ENCODE measurements at places on chromosomes 7 and 10. TPM values are rescaled to one million over a fixed set of nuclear protein-coding genes. Genes with fewer than 3 reads are reported as not detected.

GRCh38 chr10:7527468-7527867 lies 116.6 kb upstream of the SFMBT2 start:
- DNase-seq, result no peak
- H3K27me3 ChIP-seq, result peaks cover 20% of the 10 kb centered on the region
- H3K4me3 ChIP-seq, result no peak overlapping the region
- peaks cover 15% of the 10 kb centered on the region for H3K4me1 ChIP-seq
- H3K36me3 ChIP-seq, result no peaks in the 10 kb centered on the region

FAM25C gene
- not detected for total RNA-seq

THSD7A gene
- total RNA-seq, result not detected

OR2A1 gene
- total RNA-seq, result not detected

GRCh38 chr7:76211216-76211615 lies 9.5 kb downstream of the SRRM3 start:
- DNase-seq, result no peak
- H3K4me1 ChIP-seq, result no peaks in the 10 kb centered on the region
- no peak overlapping the region for H3K27ac ChIP-seq
- H3K4me3 ChIP-seq, result no peak overlapping the region
- no peaks in the 10 kb centered on the region for H3K36me3 ChIP-seq
- H3K27me3 ChIP-seq, result peaks cover 7% of the 10 kb centered on the region

DNA sequence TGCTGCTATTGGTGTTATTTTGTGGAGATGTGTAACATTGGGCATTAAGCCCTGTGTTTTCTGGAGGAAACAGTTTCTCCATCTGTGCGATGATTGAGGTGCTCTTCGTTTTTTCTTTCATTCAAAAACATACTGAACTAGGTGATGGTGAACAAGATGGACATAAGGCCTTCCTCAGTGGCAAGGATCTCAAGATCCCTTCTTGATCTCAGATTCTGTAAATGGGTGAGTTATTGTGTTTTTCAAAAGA lies 759 bp upstream of the ELAPOR2 start:
- no peak overlapping the region for H3K27ac ChIP-seq
- H3K27me3 ChIP-seq, result peaks cover 17% of the 10 kb centered on the region
- H3K36me3 ChIP-seq, result no peaks in the 10 kb centered on the region
- H3K4me1 ChIP-seq, result peaks cover 8% of the 10 kb centered on the region
- no peak for DNase-seq

APBB1IP gene
- total RNA-seq, result 43.6 TPM

BHLHA15 gene
- 0.57 TPM for total RNA-seq

GRCh38 chr10:81177651-81178244 lies 640.0 kb downstream of the SH2D4B start:
- no peaks in the 10 kb centered on the region for H3K36me3 ChIP-seq
- H3K4me3 ChIP-seq, result no peak overlapping the region
- no peaks in the 10 kb centered on the region for H3K27me3 ChIP-seq

DNA sequence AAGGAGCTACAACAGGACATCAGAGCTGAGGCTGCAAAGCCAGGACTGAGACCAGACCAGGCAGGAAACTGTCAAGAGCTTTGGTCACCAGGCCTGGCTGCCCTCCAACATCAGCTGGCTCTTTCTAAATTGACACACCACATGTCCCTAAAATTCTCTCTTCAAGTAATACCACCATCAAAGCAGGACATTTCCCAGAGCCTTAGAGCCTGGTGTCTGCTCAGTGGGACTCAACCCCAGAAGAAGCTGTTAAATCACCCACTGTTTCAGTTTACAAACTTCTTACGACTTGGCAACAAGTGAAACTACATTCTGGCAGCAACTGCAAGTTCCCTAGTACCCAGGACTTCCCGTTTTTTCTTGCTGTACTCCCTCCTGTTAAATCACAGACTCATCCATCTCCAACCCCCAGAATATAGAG lies 3.8 kb upstream of the IL6 start:
- H3K4me1 ChIP-seq, result peaks cover 36% of the 10 kb centered on the region
- H3K36me3 ChIP-seq, result no peaks in the 10 kb centered on the region
- no peak for DNase-seq
- H3K27me3 ChIP-seq, result peaks cover 27% of the 10 kb centered on the region

GRCh38 chr10:69497231-69497561 lies 45.9 kb downstream of the TSPAN15 start:
- no peak overlapping the region for H3K4me3 ChIP-seq
- H3K36me3 ChIP-seq, result no peaks in the 10 kb centered on the region
- no peaks in the 10 kb centered on the region for H3K27me3 ChIP-seq
- DNase-seq, result no peak
- no peaks in the 10 kb centered on the region for H3K4me1 ChIP-seq
- no peak overlapping the region for H3K27ac ChIP-seq

DNA sequence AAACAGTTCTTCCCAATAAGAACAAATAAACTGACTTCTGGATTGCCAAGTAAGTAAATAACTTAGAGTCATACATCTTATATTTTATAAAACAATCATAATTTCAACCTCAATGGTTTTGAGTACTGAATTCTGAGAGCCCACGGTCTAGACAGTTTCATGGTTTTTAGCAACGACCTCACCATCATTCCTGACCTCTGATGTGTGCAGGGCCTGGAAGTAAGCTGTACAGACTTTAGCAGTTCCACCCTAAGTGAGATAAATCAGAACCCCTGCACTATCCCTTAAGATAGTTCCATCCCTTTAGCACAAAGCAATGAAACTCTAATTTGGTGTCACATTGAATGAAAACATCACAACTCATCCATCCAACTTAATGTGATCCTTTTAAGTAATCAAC lies 86.0 kb downstream of the NEBL start:
- H3K27me3 ChIP-seq, result no peaks in the 10 kb centered on the region
- DNase-seq, result no peak
- no peaks in the 10 kb centered on the region for H3K4me1 ChIP-seq
- no peaks in the 10 kb centered on the region for H3K36me3 ChIP-seq
- no peak overlapping the region for H3K27ac ChIP-seq

DNA sequence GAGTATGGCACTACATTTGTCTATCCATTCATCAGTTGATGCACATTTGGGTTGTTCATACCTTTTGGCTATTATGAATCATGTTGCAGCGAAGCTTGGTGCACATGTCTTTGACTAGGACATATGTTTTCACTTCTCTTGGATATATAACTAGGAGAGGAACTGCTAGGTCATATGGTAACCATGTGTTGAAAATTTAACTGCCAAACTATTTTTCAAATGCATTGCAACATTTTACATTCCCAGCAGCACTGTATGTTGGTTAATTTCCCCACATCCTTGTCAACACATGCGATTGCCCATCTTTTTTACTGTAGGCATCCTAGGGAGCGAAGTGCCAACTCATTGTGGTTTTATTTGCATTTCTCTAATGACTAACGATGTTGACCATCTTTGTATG lies 183.4 kb downstream of the PRKCQ start:
- DNase-seq, result no peak
- no peak overlapping the region for H3K27ac ChIP-seq
- no peak overlapping the region for H3K4me3 ChIP-seq
- peaks cover 6% of the 10 kb centered on the region for H3K36me3 ChIP-seq

GRCh38 chr7:145082366-145083161 lies 246.7 kb upstream of the TPK1 start:
- no peaks in the 10 kb centered on the region for H3K36me3 ChIP-seq
- H3K27me3 ChIP-seq, result peaks cover 3% of the 10 kb centered on the region
- H3K4me3 ChIP-seq, result no peak overlapping the region
- H3K27ac ChIP-seq, result no peak overlapping the region
- H3K4me1 ChIP-seq, result no peaks in the 10 kb centered on the region

- DNase-seq, result no peak
- H3K27me3 ChIP-seq, result peaks cover 1% of the 10 kb centered on the region
- peaks cover 98% of the 10 kb centered on the region for H3K4me1 ChIP-seq
- peak overlapping the region; percentile 76 for H3K4me3 ChIP-seq
Observed at GRCh38 chr10:11210211-11210922, 192.7 kb downstream of the CELF2 start.

GRCh38 chr10:125708971-125709503 lies 10.5 kb upstream of the EDRF1 start:
- peaks cover 5% of the 10 kb centered on the region for H3K27me3 ChIP-seq
- no peak overlapping the region for H3K27ac ChIP-seq
- no peak for DNase-seq
- H3K36me3 ChIP-seq, result no peaks in the 10 kb centered on the region

GRCh38 chr7:78197447-78197846 lies 398.9 kb downstream of the PHTF2 start:
- no peaks in the 10 kb centered on the region for H3K27me3 ChIP-seq
- DNase-seq, result no peak
- H3K4me1 ChIP-seq, result no peaks in the 10 kb centered on the region
- no peak overlapping the region for H3K4me3 ChIP-seq

- no peaks in the 10 kb centered on the region for H3K27me3 ChIP-seq
- no peaks in the 10 kb centered on the region for H3K36me3 ChIP-seq
- peak overlapping the region; percentile 89 for H3K27ac ChIP-seq
- peaks cover 24% of the 10 kb centered on the region for H3K4me1 ChIP-seq
- DNase-seq, result peak; percentile 47
Observed at GRCh38 chr10:132229834-132230556, 43.2 kb downstream of the DPYSL4 start.

GRCh38 chr10:11154849-11155498 lies 137.3 kb downstream of the CELF2 start:
- peak overlapping the region; percentile 23 for H3K27ac ChIP-seq
- peaks cover 86% of the 10 kb centered on the region for H3K4me1 ChIP-seq
- peaks cover 1% of the 10 kb centered on the region for H3K36me3 ChIP-seq
- peak overlapping the region; percentile 22 for H3K4me3 ChIP-seq

GRCh38 chr7:98066208-98066607 lies 40.5 kb upstream of the LMTK2 start:
- H3K36me3 ChIP-seq, result no peaks in the 10 kb centered on the region
- DNase-seq, result no peak
- H3K27ac ChIP-seq, result no peak overlapping the region
- no peaks in the 10 kb centered on the region for H3K4me1 ChIP-seq
